AG09309 (cell line): ENCODE measurements at places on chromosomes 3 and 15.

DNA sequence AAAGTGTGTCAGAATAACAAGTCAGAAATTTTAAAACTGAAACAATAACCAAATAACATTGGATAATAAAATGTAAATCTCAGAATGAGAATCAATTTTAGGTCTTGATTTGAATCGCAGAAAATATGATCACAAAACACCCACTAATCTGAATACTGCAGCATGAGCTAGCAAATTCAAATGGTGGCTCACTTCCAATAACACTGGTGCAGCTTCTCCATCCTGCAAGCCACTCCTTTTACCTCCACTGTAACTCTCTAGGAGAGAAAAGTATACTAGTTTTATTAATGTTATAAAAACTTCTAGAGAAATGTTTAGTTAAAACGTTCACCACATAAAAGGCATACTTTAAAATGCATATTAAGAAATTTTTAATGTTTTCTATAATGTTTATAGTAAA is 30.4 kb downstream of the UBE3A start:
- DNase-seq: no peak

DNA sequence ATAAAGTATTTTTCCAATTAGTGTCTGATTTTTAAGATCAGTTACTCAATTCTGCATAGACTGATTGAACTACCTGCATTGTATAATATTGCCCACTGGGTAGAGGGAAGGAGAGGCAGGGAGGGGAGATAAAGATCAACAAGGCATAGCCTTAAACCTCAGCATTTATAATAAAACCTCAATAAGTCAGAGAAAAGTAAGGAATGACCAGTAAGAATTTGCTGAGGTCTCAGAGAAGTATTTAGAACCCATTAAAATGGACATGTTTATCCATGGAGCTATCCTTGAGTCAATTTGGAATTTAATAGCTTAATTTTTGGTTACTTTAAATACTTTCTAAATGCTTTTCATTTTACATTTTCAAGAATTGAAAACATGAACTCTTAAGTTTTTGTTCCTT is 62.5 kb downstream of the ARMC8 start:
- no peak for DNase-seq

DNA sequence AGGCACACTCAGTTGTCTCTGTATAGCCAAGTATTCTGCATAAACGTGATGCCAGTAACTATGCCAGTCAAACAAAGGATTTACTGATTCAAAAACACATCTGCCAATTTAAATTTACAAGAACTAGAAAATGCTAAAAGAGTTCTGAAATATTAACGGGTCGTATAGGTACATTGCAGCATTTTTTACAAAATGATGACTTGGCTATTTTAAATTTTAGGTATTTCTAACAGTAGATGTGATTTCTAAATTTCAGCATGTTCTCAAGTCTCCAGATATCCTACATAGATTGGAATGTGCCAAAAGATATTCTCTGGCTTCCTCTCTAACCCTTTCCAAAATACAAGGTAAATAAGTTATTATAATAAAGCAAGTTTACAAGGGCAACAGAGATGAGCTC is 60.3 kb downstream of the MORC1 start:
- no peak for DNase-seq

DNA sequence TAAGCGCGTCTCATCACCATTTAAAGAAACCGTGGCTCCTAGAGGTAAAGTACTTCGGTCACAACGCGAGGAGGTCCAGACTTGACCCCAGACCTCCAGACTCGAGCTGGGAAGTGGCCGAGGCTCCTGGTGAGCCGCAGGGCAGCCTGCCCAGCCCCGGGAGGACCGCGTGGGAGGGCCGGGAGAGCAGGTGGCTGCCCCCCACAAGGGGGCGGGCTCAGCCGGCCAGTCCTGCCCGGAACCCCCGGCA is at the start of gene SLC27A2:
Gene SLC27A2, plus strand, starts transcription at position 228 of the 250 bp plus-strand sequence. CDS start 232 bp downstream, outside the sequence.
- no peak for DNase-seq

DNA sequence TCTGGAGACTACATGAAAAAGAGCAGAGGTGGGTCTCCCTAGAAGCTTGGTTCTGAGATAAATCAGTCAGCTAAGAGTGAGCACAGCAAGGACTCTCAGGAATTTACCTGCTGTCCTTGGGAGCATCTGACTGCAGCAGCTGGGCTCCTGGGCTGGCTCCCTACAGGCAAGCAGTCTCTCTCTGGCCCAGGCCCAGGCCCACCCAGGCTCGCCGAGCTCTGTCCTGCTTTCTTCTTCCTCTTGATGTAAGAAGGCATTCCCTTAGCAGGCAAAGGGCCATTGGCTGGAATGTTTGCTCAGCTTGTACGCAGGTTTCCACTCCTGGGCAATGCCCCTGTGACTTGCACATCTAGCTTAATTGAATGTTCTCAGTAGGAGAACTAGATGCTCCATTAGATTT is 4.3 kb upstream of the RBP2 start:
- no peak for DNase-seq

DNA sequence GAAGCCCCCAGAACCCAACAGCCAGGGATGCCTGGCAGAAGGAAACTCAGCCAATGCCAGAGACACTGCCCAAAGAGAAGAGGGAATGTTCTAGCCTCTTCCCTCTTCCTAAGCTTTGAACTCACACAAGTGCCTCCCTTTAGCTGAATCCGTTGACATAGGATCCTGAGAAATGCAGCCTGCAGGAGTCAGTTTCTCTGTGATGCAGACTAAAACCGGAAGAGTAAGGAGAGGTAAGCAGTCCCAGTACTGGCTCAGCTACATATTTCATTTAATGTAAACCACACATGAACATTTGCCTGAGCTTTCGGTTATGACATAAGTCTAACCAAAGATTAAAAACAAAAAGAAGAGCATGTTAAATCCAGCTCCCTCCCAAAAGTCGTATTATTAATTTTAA is 768.7 kb downstream of the TBL1XR1 start:
- no peak for DNase-seq

DNA sequence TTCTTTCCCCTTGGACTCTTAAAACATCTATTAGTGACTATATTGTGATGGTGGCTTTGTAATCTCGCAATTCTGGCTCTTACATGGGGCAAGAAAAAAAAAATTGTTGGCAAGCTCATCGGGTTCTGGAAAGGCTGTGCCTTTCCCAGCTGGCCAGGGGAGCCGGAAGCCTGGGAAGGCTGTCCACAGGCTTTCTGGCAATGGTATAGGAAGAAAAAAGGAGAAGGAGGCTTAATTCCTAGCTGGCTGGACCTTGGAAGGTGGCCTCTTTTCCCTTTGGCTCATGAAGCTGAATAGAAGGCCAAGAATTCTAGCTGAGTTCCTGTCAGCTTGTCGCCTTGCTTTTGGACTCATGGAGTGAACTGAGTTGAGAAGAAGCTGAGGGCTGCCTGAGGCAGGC is 243.5 kb upstream of the SEMA6D start:
- no peak for DNase-seq

DNA sequence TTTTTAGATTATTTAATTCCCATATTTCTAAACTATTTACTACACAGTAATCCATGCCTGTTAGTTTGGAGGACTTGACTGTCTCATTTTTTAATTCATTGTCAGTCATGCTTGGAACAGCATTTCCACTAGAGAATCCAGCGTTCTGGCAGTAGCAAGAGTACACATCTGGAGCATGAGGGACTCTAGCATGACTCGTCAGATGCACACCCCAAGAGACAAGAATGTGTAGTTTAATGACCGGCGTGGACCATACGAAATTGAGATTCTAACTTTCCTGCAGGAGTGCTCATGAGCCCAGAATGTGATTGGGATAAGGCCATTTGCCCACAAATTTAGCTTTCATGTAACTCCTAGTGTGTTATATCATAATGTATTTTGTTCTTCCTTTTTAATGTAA is 48.9 kb downstream of the ASB7 start:
- DNase-seq: no peak

GRCh38 chr3:51622413-51622812 is 48.6 kb upstream of the TEX264 start:
- peak; percentile 3 for DNase-seq

- DNase-seq: no peak
Observed at GRCh38 chr15:85581495-85581894, 201.1 kb downstream of the AKAP13 start.
